ENCODE measurements at places on chromosomes 16 and 17.

DNA sequence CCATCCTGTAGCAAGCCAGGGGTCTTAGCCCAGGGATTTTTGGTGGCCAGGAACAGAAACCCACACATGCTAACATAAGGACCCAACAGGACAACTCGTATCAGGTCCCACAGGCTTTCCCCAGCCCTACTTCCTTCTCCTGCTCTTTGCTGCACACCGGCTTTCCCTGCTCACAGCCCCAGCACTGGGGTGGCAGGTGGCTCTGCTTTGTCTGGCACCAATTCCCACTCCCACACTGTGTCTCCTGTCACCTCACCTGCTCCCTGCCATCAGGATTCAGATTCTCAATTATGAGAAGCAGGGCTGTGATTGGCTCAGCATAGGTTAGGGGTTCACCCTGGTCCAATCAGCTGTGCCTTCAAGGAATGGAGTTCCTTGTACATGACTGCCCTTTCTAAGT is 94.1 kb downstream of the TMEM132E start:
- no peak for DNase-seq

DNA sequence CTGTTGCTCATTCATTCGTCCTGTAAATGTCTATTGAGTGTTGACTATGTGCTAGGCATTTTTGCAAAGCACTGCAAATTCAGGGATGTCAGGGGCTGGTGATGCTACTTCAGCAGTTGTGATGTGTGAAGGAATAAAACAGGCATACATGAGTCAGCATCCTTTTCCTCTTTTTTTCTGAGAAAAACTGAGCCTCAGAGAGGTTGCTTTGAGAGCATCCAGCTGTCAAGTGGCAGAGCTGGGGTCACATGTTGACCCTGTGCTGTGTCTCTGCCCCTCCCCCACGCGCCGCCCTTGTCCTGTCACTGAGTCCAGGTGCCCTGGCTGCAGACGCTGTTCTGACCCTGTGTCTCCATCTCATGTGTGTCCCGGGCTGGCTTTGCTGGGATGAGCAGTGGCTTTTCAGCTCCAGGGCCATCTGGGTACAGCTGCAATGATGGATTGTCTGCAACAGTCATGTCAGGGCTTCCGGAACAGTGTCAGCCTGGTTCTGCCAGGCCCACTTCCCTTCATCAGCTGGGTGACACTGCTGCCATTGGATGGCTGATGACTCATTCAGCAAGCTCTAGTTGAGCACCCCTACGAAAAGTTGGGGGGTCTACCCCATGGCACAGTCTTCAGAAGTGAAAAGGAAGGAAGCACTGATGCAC is 14.9 kb downstream of the SEC14L5 start:
- DNase-seq = no peak

DNA sequence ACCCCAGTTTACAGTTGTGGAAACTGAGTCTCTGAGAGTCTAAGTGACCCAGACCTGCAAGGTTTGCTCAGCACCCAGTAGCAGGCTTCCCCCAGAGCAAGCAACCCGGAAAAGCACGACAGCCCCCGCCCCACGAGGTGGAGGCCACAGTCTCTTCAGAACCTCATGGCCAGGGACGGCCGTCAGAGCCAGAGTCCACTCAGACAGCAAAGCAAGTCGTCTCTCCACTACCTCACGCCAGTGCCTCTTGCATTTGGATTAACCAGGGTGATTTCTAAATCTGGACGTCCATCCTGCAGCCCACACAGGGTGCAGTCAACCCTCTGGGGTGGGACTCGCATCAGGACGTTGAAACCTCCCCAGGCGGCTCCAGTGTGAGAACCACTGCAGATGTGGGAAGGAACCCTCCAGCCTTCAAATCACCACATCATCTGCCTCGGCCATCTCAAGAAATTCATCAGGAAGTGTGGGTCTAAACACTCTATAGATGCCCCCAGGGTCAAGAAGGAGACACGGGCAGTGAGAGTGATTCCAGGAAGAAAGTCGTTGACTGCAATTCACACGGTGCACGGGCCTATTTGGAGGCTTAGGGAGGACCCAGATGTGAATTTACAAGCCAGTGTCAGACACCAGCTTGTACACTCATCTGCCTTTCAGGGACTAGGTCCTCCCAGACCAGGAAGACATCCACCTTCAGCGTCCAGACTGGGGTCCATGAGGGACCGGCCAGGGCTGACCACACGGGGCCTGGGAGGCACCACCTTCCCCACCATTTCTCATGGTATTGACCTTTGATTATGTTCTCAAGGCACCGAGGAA is 20.2 kb upstream of the RBFOX3 start:
- peak; percentile 13 for DNase-seq

- DNase-seq = no peak
Measured at GRCh38 chr17:27954548-27955495, 61.7 kb upstream of the LYRM9 start.

GRCh38 chr16:84209989-84210388 is 19.0 kb downstream of the ADAD2 start:
- DNase-seq = no peak

DNA sequence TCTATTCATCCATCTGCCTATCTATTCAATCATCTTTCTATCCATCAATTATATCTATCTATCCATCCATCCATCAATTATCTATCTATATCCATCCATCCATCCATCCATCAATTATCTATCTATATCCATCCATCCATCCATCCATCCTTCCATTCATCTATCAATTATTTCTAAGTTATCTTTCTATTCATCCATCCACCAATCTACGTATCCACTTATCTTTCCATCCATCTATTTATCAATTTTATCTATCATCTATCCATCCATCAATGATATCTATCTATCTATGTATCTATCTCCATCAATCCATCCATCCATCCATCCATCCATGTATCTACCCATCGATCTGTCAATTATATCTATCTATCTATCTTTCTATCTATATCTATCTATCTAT is 158.4 kb upstream of the ZKSCAN2 start:
- no peak for DNase-seq

DNA sequence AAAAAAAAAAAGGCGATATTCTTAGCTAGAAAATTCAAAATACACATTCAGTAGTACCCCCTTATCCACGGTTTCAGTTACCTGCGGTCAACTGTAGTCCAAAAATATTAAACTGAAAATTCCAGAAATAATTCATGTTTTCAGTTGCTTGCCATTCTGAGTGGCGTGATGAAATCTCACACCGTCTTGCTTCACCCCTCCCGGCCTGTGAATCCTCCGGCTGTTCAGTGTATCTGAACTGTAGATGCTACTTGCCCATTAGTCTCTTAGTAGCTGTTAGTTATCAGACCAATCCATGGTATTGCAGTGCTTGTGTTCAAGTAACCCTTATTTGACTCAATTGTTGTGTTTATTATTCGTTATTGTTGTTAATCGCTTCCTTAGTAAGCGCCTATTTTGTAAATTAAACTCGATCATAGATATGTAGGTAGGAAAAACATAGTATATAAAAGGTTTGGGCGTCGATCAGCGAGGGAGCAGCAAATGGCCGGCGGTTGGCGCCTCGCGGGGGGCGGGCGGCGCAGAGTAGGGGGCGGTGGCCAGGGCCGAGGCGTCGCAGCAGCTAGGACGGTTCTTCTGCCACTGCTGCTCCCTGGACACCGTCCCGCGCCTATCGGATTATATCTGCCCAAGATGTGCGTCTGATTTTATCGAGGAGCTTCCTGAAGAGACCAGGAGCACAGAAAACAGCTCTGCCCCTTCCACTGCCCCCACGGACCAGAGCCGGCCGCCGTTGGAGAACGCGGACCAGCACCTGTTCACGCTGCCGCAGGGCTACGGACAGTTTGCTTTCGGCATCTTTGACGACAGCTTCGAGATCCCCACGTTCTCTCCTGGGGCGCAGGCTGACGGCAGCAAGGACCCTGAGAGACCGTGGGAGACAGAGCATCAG is 39.8 kb upstream of the AKAP1 start:
- DNase-seq = no peak

DNA sequence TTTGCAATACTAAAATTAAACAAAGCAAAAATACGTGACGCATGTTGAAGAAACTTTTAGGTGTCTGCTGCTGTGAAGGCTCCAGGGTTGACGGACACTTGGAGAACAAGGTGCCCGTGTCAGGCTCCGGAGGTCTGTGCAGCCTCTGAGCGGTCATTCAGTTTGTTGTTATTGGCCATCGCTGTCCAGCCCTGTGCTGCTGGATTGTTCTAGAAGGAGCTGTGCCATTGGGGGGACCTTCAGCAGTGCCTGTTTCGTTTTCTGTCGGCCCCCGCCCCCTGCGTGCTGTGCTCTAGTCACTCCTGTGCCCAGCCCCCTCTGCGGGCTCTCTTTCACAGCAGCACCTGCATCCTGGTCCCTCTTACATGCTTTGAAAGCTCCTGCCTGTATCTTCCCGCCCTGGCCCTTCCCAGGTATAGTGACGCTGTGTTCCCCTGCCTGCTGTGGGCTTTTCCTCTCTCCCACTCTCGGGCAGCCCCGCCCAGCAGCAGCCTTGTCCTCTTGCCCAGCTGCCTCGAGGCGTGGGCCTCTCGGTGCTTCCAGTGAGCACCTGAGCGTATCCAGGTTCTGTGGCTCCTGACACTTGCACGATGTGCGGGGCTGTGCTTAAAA is 50.7 kb downstream of the RNF213 start:
- no peak for DNase-seq

DNA sequence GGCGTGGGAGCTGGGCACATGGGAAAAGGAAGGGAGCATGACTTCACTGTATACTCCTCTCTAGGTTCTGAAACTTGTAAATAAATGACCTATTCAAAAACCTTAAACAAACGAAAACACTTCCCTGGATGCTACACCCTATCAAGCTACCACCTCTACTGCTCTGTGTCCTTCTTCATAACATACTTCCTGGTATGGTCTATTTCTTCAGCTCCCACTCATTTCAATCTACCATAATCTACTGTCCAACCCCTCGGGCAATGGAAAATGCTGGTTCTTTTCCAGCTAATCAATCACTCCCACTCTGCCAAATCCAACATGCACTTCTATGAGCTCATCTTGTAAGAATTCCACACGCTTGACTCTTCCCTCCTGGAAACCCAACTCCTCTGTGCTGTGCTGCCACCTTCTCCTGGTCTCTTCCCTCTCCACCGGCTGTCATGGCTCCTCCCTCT is 42.4 kb downstream of the AMFR start:
- DNase-seq = no peak

GRCh38 chr16:4323845-4324488 is 8.1 kb downstream of the GLIS2 start:
- no peak for DNase-seq

GRCh38 chr16:19203374-19203966 is 35.4 kb downstream of the SYT17 start:
- no peak for DNase-seq

DNA sequence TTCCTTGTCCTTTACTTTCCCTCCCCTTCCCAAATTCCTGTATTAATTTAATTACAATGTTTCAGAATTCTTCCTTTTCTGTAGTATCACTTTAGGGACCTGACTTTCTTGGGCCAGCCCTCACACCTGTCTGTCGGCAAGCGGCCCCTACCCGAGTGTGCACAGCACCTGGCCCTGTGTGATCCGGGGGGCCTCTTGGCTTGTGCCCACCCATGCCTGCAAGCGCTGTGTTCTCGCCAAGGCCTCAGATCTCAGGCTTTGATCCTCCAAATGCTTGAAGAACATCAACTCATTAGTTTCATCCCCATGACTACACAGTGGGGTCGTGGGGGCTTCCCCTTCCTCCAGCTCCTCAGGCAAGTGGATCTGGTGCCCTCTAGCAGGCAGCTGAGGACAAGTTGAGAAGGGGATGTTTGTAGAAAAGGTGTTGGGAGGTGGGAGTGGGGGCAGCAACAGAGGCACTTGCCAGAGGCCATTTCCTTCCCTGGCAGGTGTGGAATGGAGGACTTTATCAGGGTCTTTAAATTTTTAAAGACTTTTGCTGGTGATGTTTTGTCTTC is 15.7 kb upstream of the CDH3 start:
- DNase-seq = no peak

DNA sequence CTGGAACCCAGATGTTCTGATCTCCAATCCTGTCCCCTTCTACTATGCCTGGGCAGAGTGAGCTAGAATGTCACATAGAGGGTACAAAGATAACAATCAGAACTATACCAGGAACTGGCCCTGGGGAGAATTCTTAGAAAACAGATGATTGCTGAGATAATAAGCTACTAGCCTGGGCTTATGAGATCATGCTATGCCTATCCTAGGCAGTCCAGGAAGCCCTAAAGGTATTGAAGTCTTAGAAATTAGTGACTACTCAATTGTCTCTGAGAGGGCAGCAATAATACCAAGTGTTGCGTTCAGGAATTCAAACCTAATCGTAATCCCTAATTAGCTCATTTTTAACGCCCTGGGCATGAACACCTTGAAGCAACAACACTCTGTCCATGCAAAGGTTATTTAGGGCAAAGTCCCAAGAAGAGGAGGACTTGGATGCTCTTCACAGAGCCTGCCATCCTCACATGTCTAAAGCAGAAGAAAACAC is 77.1 kb downstream of the MMD start:
- DNase-seq = no peak

- no peak for DNase-seq
Measured at GRCh38 chr16:17696616-17697015, 225.9 kb upstream of the XYLT1 start.

- DNase-seq = no peak
Measured at GRCh38 chr16:86566966-86567700, 504 bp downstream of the FOXC2 start.

DNA sequence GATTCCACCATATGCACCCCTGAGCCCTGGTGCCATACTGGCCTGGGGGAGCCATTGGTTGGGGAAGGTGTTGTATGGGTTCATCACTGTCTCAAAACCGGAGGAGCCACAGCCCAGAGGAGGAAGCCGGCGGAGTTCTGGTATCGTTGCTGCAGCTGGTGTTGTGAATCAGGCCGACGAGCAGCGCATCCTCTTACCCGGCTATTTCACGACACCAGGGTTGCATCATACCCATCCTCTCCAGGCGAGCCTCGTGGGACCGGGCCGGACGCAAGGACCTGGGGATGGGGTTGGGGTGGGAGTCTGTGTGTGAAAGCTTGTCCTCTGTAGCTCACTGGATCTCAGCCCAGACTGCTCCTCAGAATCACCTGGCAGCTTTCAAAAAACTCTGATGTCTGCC is 6.6 kb upstream of the SLC12A3 start:
- no peak for DNase-seq

GRCh38 chr16:49675413-49675812 is 180.5 kb downstream of the ZNF423 start:
- no peak for DNase-seq

- DNase-seq = no peak
Measured at GRCh38 chr16:83400234-83400633, 407.5 kb upstream of the HSBP1 start.

GRCh38 chr17:28078341-28079229 is 36.1 kb downstream of the NLK start:
- no peak for DNase-seq
